Hippocampal formation (tissue), 2 donors: ENCODE measurements at places on chromosomes 2 and 18.

- DNase-seq: no peak
Measured at GRCh38 chr18:56270671-56271250, 367.6 kb downstream of the TXNL1 start.

- DNase-seq: no peak
Measured at GRCh38 chr2:62727876-62728566, 22.5 kb downstream of the EHBP1 start.

DNA sequence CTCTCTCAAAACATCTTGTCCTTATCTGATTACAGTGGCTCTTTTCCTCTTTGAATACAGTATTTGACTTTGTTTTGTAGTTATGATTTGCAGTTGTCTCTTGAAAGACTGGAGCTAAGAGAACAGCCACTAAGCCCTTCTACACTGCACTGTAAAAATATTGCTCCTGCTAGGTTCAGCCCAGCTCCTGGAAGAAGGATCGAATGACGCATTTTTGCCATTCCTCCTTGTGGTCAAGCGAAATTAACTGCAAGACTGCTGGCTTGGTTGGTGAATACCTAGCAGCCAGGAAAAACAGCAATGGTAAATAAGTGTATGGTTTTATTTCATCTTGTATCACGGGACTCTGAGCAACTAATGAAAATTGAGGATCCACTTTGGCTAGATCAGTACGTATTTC, 407.8 kb upstream of the CDH2 start:
- DNase-seq: no peak

DNA sequence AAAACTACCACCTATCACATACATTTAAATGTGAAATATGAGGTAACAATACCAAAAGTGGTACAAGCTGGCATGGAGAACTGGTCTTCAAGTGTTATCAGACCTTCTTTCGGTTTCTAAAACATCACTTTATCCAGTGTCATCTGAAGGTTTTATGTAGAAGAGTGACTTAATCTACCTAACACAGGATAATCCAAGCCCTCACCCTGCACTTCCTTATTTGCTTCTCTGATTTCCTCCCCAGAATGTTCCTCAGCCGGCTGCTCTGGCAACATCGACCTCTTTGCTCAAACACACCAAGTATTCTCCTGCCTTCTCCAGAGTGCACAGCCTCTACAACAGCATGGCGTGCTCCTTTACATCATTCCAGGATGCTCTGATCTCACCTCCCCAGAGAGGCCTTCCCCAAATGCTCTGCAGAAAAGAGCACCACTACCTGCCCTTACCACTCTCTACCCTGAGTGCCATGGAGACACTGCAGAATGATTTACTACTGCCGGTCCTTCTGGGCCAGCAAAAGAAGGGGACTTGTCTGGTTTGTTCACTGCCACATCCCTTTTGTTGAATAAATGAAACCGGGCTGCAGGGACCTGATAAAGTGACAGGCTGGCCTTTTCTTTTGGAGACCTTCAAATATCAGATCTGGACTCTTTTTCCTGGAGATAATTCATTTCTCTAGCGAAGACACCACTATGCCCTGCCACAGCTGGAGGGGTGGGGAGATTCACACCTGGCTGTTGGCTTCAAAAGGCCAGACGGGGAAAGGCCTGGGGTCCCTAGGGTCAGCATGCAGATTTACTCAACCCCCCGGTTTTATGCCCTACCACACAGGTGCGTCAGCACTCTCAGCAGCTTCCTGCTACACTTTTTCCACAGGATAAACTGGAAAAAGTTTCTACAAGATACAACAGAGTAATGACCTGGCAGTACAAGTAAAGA, 42.0 kb downstream of the TTR start:
- no peak for DNase-seq

GRCh38 chr18:31801078-31801477, 40.4 kb upstream of the SLC25A52 start:
- no peak for DNase-seq
